ENCODE measurements at places on chromosomes 3 and 15. TPM values are rescaled to one million over a fixed set of nuclear protein-coding genes. Genes with fewer than 3 reads are reported as not detected.

The C3orf85 gene
- total RNA-seq, result 0.81 TPM

The SUCLG2 gene
- 53.5 TPM for total RNA-seq

The AMOTL2 gene
- total RNA-seq, result 271 TPM

The RLBP1 gene
- not detected for total RNA-seq
